ENCODE measurements at places on chromosomes 6 and 20.

DNA sequence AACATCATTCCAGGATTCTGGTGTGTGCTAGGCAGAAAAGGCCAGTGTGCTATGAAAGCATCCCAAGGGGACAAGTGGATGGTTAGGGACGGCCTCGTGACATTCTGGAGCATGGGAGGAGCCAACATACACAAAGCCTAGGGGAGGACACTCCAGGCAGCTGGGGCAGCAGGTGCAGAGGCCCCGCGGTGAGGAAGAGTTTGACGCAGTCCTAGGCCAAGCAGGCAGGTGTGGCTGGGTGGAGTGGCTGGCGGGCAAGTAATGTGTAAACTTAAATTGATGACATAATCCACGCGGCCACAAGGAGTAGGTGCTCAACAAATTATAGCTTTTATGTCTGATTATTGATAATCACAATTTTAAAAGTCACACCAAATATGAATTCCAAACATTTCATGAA, 93.6 kb downstream of the TMEM242 start:
- DNase-seq, result no peak

- DNase-seq, result no peak
These were observed 7.2 kb downstream of the BHLHE23 start for GRCh38 chr20:62999580-62999979.

- no peak for DNase-seq
These were observed 243.6 kb downstream of the PACRG start for GRCh38 chr6:162971356-162971755.

DNA sequence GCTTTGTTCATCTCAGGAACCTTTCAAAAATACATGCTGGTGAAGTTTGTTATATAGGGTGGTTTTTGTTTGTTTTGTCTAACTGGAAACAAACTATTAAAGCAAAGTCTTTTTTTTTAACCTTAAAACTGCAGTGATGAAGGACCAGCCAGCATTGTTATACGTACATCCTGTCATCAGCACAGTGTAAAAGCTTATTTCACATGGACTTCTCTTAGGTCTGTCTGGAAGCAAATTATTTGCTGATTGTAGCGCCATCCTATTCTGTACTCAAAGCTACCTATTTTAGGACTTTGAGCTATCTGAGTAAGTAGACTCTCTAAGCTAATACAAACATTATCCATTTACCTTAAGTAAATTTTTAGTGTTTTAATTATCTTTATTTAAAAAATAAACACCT, 61.7 kb downstream of the SNX9 start:
- no peak for DNase-seq

GRCh38 chr6:165092881-165093595, 216.4 kb downstream of the C6orf118 start:
- no peak for DNase-seq

- no peak for DNase-seq
These were observed 17.1 kb downstream of the IRF4 start for GRCh38 chr6:408599-409102.

DNA sequence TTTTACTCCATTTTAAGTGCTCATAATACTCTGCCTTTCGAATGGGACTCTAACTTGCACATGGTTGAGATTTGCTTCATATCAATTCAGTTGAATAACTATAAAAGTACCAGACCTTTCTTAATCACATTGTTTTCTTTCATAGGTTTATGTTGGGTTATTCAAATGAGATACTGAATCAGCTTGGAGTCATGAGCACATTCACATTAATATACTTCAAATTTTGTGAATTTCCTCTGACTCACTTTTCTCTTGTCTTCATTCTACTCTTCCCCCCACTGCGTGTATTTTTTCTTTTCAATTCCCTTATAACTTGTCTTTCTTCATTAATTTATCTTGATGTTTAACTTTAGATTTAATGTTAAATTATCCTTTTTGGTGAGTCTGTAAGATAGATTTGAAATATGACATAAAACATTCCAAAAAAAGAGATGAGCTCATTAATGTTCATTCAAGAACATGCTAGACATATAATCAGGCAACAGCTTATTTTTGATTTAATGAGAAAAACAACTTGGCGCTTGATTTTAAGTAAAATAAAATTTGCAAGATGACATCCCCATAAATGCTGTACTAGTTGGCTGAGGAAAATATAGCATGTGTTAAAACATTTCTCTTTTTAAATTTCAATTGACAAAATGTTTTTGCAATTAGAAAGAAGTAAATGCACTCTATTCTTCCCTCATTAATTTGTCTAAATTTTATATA, 736.0 kb downstream of the CD109 start:
- no peak for DNase-seq

GRCh38 chr6:53263917-53264316, 84.8 kb downstream of the ELOVL5 start:
- DNase-seq, result no peak

- no peak for DNase-seq
These were observed 159.2 kb downstream of the ANKRD60 start for GRCh38 chr20:58069207-58069606.

GRCh38 chr6:36660771-36661471, 17.6 kb upstream of the CDKN1A start:
- no peak for DNase-seq

DNA sequence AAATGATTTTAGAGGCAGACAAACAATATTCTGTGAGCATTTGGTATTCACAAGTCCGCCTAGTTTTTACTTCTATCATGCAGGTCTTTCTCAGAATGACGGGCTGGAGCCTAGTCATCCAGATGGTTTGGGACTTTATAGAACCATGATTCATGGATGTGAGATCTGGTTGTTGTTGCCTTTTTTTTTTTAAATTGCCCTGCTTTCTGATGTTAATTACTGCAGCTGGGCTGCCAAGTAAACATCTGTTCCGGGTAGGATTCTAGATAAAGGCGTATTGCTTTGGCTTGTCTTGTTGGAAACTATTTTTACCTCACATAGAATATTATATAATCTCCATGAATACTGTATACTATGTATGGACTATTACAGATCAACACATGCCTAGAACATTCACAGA, 58.1 kb downstream of the RNF217 start:
- DNase-seq, result no peak

DNA sequence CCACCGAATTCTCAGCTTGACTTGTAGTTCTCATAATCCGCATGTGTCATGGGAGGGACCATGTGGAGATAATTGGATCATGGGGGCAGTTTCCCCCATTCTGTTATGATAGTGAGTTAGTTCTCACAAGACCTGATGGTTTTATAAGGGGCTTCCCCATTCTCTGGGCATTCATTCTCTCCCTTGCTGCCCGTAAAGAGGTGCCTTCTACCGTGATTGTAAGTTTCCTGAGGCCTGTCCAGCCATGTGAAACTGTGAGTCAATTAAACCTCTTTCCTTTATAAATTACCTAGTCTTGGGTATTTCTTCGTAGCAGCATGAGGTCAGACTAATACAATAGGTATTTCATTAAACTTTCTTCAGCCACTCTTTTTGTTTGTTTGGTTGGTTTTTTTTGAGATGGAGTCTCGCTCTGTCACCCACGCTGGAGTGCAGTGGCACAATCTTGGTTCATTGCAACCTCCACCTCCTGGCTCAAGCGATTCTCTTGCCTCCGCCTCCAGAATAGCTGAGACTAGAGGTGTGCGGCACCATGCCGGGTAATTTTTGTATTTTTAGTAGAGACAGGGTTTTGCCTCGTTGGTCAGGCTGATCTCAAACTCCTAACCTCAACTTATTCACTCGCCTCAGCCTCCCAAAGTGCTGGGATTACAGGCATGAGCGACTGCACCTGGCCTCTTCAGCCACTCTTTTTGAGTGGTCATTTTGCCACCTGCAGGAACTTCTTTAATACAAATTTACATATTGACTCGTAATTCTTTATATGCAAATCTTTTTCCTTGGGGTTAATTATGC, 36.3 kb downstream of the GSTA2 start:
- no peak for DNase-seq

DNA sequence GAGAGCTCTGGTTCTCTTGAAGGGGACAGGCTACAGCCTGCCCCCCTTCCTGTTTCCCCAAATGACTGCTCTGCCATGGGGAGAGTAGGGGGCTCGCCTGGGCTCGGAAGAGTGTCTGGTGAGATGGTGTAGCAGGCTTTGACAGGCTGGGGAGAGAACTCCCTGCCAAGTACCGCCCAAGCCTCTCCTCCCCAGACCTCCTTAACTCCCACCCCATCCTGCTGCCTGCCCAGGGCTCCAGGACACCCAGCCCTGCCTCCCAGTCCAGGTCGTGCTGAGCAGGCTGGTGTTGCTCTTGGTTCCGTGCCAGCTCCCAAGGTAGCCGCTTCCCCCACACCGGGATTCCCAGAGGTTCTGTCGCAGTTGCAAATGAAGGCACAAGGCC, 9.8 kb downstream of the VEGFA start:
- DNase-seq, result no peak
